ENCODE measurements at places on chromosomes 4 and X. TPM values are rescaled to one million over a fixed set of nuclear protein-coding genes. Genes with fewer than 3 reads are reported as not detected.

The SLC25A53 gene
- total RNA-seq, result 8.7 TPM

The C4orf50 gene
- total RNA-seq, result 0.13 TPM

The RAB9B gene
- total RNA-seq, result 0.29 TPM

The CHIC2 gene
- total RNA-seq, result 14.6 TPM

The CXCL3 gene
- total RNA-seq, result not detected

The UGT2B10 gene
- total RNA-seq, result not detected

The ARMCX4 gene
- total RNA-seq, result 1.2 TPM

The ADH4 gene
- not detected for total RNA-seq

The SRPX2 gene
- total RNA-seq, result not detected
